NCI-H1105 treated with DMSO at 0.1 percent for 48 hours (cell line): ENCODE measurements at places on chromosomes 3 and 15.

GRCh38 chr15:41789662-41790061, 15.4 kb downstream of the MAPKBP1 start:
- no peak for DNase-seq

DNA sequence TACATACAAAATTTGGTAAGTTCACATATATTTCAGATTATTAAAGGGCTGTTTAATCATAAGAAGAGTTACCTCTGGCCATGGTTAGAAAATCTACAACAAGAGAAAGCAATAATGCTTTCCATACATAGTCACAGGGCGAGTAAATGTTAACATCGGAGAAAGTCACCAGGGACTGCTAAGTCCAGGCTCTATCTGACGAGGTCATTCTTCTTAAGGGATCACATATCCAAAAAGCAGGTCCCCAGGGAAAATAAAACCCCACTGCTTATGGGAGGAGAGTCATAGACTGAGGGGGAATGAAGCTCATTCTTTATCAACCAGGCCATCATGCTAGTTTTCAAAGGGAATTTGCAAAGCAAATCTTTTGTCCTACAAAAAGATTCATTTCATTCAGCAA, 3.1 kb downstream of the PCYT1A start:
- no peak for DNase-seq

GRCh38 chr3:2484162-2485026, 385.7 kb downstream of the CNTN4 start:
- no peak for DNase-seq

DNA sequence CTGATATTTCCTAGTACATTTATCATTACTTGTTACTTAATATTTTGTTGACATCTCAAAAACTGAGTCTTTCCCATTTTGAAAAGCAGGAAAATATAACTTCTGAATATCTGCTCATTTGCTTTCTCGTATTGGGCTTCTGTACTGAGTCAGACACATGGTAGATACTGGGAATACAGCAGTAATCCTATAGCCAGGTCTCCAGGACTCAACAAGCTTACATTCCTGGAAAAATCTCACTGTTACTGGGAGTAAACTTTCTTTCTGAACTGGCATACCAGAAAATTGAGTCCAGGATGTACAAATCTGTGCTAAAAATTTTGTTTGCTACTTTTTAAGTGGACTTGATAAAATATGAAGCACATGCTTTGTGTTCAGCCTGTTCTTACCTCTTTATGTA, 240.4 kb downstream of the RBMS3 start:
- no peak for DNase-seq

DNA sequence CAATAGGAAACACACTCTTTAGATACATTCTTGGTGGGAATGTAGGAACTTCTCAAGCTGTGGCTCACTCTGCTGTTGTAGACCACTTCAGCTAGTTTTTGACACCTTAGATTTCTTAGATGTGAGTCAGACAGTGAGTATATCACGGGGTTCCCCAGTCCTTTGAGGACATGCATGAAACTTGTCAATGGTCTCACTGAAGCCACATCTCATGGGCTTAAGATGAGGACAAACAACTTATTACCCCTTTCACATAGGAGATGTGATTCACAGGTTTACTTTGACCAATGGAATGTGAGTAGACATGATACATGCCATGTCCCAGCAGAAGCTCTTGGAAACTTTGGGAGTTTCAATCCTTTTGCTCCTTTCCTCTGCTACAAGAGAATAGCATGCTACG, 325.5 kb downstream of the CHST2 start:
- no peak for DNase-seq

DNA sequence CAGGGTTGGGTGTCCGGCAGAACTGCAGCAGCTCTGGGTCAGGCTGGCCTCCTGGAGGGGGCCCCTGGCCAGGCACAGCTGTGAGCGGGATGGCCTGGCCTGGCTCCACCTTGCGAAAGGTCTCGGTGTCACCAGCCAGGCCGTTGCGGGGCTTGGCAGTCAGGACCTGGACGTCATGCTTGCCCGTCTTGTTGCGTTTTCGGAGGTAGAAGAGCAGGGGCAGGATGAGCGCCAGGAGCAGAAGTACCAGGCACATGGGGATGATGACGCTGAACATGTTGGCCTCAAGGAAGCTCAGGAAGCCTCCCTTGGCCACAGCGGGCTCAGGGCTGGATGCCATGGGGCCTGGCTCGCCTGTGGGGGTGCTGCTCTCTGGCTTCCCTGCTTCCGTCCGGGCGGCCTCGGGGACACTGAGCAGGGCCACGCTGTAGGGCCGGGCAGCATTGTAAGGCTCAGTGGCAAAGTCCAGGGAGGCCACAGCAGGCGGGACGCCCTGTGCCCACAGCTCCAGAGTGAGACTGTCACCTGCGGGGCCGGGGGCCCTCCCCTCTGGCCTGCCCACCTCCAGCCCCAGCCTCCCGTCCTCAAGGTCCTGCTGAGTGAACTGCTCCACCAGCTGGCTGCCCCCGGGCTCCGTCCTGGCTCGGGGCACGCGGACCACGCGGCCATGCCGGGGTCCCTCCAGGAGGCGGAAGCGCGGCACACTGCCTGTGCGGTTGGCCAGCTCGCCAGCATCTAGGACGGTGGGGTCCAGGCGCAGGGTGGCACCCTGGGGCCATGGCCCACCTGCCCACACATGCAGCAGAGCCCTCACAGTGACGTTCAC, 28.1 kb downstream of the SNX33 start:
- DNase-seq: no peak

GRCh38 chr3:189132231-189132671, 39.5 kb upstream of the TPRG1 start:
- no peak for DNase-seq

GRCh38 chr15:90934256-90934948, 683 bp upstream of the UNC45A start:
- peak; percentile 72 for DNase-seq

DNA sequence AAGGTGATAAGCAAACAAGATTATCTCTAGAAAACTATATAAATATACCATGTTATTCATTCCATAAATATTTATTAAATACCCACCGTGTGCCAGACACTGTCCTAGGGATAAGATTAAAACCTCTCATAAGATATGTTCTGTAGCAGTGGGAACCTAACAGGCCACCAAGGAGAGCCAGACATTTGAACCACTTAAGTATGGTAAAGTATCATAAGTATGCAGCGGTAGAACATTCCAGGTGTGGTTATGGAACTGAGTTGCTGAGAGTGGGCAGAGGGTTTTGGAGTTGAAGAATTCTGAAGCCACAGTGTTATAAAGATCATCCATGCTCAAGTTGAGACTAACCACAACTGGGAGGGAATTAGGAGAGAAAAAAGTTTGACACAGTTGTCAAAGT, 14.7 kb downstream of the FILIP1L start:
- no peak for DNase-seq

DNA sequence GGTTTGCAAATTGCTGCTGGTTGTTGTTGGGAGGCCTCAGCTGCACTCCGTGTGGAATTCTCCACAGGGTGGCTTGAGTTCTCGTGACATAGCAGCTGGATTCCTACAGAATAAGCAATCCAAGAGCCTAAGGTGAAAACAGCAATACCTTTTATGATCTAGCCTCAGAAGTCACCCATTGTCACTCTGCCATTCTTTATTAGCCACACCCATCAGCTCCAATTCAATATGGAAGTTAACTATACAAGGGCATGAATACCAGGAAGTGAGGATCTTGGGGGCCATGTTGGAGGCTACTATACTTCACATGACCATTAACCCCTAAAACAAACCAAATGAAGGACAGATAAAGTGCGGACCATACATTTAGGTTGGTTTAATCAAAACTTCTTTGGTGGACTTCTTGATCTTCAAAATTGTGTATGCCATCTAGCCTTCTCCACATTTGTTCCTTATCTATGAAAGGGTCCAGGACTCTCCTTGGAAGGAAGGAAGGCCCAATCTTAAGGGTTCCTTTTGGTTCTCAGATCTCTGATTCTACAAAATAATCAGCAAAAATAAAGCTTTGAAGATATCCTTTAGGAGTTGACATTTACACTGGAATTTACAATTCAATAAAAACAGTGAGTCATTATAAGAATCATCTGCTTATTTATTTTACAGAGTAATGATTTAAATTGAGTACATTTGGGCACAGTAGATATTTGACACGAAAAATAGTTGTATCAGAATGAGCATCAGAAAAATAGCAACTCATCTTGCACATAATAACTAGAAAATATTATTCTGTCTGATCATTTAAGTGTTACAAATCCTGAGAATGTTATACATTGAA, 21.5 kb downstream of the CIAO2A start:
- no peak for DNase-seq

- no peak for DNase-seq
These were observed 6.7 kb downstream of the IDH2 start for GRCh38 chr15:90095521-90095959.

- no peak for DNase-seq
These were observed 53.4 kb upstream of the PIAS1 start for GRCh38 chr15:68000754-68001153.

DNA sequence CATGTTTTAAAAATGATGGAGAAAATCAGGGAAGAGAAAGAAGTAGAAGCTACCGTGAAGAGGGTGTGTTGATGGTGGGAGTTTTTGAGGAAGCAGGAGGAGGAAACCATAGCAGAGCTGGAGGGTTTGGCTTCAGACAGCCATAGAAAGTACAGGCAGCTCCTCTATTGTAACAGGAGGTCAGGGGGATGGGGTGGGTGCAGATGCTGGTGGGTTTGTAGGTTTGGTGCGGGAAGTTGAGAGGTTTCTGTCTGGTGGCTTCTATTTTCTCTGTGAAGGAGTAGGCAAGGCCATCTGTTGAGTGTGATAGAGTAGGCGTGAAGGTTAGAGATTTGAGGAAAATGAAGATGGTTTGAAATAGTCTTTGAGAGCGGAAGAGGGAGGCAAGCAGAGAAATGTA, 97.7 kb upstream of the TBC1D5 start:
- DNase-seq: no peak
